Cerebellar cortex (tissue), 1 donor: ENCODE measurements at places on chromosomes 11 and 22.

- DNase-seq: no peak
Observed at GRCh38 chr11:118491041-118491440, 36.2 kb upstream of the TTC36 start.

DNA sequence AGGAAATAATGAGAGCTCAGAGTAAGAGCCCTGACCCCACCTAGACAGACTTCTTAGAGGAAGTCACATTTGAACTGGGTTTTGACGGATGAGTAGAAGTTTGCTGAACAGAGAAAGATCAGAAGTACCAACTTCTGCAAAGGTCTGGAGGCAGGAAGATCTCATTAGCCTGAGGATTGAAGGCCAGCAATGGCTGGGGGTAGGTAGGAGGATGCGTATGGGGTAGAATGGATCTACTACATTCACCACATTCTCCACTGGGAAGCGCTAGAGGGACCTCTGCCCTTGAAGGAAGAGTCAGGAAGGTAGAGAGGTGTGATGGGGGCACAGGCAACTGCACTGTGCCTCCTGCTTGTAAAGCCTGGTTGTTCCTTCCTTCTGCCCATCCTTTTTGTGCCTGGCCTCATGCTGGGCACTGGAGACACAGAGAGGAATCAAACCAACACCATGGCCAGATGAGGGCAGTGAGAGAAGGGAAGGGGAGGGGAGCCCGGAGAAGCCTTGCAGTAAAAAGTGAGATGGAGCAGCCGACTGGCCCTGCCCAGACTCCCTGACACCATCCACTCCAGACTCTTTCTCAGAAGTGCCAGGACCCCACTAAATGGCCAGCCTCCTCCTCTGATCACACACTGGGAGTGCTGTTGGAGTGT lies 4.9 kb downstream of the TPBGL start:
- no peak for DNase-seq

- DNase-seq: peak; percentile 89
Observed at GRCh38 chr11:113873236-113873626, 2.1 kb downstream of the USP28 start.

GRCh38 chr11:115255006-115255762 lies 249.0 kb downstream of the CADM1 start:
- no peak for DNase-seq

- no peak for DNase-seq
Observed at GRCh38 chr22:40271440-40271839, 74.9 kb upstream of the ADSL start.

- DNase-seq: no peak
Observed at GRCh38 chr11:102413497-102413896, 39.1 kb downstream of the TMEM123 start.

- peak; percentile 78 for DNase-seq
Observed at GRCh38 chr11:7321473-7322450, 70.1 kb downstream of the SYT9 start.

- DNase-seq: no peak
Observed at GRCh38 chr11:47175746-47176327, 842 bp downstream of the ARFGAP2 start.

- no peak for DNase-seq
Observed at GRCh38 chr22:44639891-44640617, 62.0 kb upstream of the PRR5 start.

- DNase-seq: no peak
Observed at GRCh38 chr11:128928400-128928799, 14.3 kb downstream of the TP53AIP1 start.

- DNase-seq: no peak
Observed at GRCh38 chr11:6538456-6538855, 41.4 kb downstream of the DNHD1 start.

DNA sequence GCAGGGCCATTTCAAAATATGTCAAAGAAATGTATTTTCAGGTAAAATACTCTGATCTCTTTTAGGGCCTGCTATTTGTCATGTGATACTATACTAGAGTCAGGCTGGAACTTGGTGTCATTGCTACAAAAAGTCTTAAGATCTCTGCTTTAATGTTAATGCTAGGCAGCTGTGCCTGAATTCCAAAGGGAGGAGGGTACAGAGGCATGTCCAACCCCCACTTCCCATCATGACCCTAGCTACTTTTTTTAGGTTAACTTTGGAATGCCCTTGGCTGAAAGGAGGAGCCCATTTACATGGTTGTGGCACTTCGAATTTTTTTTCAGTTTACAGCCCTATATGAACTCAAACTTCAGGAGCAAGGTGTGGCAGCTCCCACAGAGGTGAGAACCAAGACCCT lies 58.1 kb downstream of the OSBP2 start:
- no peak for DNase-seq

DNA sequence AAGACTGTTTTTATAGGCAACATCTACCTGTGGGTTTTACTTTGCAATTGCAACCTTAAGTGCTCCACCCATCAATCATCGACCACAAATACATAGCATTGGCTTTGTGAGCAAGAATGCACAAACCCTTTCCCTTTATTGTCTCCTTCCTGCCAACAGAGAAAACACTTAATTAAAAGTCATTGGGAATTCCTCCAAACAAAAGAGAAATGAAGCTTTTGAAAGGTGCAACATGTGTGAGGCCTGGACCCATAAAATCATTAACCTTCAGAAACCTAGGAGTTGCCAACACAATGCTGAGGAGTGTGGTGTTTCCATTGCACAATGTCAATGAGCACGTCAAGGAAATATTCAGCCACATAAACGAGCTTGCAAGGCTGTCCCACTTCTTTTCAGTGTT lies 223.2 kb downstream of the BLID start:
- DNase-seq: no peak

- no peak for DNase-seq
Observed at GRCh38 chr11:123011510-123011909, 29.9 kb upstream of the BSX start.

- DNase-seq: no peak
Observed at GRCh38 chr11:80722629-80723028, 1281.8 kb upstream of the TENM4 start.

- DNase-seq: no peak
Observed at GRCh38 chr11:45801723-45802315, 3.1 kb upstream of the SLC35C1 start.

- no peak for DNase-seq
Observed at GRCh38 chr22:30423301-30423958, 2.1 kb upstream of the MTFP1 start.

DNA sequence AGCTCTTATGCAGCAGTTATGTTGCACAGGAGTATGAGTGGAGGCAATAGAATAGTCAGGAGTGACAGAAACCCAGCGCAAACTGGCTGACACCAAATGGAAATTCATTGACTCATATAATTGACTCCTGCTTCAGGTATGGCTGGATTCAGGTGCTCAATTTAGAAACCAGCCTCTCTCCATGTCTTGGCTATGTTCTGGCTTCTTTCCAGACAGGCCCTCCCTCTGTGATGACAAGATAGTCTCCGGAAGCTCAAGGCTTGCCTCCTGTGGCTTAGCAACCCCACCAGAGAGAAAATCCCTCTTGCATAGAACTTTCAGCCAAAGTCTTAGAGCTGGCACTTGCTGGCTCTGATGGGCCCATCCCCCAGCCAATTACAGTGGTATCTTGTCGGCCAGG lies 28.1 kb upstream of the MN1 start:
- no peak for DNase-seq

DNA sequence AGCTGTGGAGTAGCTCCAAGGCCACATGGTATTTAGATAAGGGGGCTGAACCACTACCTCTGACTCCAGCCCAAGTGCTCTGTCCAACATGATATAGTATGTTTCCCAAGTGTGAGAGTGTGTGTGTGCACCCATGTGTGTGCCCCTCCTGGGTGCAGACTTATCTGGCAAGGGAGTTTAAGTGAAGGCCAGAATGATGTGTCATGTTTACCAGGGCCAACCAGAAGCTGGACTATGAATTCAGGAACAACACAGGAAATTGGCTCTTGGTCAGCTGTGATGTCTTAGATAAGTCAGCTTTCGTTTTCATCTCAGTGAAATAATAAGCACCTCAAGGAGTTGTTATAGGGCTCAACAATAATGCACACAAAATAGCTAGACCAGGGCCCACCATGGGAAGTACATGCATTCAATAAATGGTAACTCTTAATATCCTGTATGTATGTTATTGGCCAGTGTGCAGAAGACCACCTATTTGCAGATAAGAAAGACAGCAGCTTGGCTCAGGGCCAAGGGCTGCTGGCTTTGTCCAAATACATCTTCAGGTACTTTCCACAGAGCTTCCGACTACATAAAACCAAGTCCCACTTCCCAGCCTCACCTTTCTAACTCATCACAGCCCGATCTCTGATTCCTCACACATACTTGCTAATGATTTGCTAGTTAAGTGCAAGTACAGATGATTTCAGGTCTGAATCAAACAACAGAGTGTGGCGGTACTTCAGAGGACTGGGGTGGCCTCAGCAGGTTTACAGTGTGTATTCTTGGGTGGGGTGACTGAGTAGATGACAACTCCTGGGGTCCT lies 120.9 kb downstream of the ME3 start:
- peak; percentile 18 for DNase-seq

- peak; percentile 4 for DNase-seq
Observed at GRCh38 chr22:25880524-25880923, 138.5 kb downstream of the MYO18B start.

DNA sequence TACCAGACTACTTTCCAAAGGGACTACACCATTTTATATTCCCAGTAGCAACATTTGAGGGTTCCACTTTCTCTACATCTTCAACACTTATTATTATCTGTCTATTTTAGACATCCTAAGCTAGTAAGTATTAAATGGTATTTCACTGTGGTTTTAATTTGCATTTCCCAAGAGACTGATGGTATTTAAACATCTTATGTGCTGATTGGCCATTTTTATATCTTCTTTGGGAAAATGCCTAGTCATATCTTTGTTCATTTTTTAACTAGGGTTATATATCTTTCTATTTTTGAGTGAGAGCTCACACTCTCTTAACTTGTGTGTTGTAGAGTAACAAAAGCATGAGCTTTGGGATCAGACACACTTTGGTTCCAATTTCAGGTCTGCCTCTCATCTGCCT lies 73.7 kb downstream of the PRCP start:
- no peak for DNase-seq

GRCh38 chr11:6531267-6531752 lies 34.2 kb downstream of the DNHD1 start:
- DNase-seq: peak; percentile 79

GRCh38 chr11:35035894-35036408 lies 103.0 kb upstream of the CD44 start:
- DNase-seq: no peak

- no peak for DNase-seq
Observed at GRCh38 chr11:84526250-84526649, 1100.9 kb downstream of the DLG2 start.

- no peak for DNase-seq
Observed at GRCh38 chr11:113279591-113279990, 34.8 kb upstream of the TTC12 start.

DNA sequence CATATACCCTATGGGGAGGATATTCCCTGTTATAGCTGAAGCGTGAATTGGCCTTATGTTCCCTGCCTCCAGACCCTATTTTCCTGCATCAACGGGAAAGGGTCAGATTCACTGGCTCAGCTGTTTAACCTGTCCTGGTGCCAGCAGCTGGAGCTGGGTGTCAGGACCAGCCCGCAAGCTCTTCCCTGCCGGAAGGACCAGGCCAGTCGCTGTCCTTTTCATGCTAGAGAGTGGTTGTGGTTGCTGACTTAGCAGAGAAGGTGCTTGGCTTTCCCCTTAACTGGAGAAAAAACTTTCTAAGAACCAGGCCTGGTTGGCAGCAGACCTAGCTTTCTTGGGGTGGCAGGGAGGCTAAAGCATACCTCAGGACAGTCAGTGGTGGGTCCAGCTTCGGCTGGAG lies 5.2 kb upstream of the SREBF2 start:
- DNase-seq: no peak

DNA sequence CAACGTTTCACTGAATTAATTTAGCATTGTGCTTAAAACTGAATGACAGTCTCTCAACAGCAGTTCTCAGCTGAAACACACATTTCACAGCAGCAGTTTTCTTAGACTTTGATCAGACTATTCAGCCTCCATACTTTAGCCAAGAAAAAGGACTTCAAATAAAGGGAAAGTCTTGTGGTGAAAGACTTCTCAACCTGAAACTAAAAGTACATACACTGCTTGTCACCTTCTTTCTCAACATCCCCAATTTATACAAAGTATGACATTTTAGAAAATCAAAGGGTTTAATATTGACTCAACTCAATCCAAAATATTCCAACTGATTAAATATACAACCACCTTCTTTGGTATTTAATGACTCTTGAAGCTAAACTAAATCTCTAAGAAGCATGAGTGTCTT lies 419.0 kb downstream of the LRRC4C start:
- no peak for DNase-seq

DNA sequence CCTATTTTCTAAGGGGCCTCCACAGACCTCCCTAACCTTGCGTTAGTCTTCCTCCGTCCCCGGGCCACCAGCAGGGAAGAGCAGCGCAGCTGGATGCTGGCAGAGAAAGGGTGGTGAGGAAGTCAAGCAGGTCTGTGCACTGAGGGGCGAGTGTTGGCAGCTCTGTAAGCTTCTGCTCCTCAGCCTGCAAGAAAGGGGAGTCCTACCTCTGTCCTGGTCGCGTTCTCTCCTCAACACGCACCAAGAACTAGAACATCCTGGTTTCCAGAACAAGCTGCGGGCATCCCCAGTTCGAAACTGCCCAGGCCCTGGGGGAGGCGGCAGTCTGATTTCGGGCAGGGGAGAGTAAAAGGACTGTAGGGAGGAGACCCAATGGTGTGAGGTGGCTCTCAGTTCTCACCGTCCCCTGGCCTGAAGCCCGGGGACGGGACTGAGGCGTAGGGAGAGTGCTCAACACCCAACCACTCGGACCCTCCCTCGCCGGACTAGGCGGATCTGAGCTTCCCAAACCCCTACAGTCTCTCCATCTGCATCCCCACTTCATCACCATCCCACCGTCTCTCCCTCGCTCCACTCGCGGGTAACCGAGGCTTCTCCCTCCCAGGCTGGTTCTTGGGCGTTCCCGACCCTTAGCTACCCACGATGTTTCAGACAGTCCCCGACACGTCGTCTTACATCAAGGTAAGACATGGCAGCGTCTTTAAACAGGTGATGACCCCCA lies 7.7 kb upstream of the FLI1 start:
- no peak for DNase-seq

DNA sequence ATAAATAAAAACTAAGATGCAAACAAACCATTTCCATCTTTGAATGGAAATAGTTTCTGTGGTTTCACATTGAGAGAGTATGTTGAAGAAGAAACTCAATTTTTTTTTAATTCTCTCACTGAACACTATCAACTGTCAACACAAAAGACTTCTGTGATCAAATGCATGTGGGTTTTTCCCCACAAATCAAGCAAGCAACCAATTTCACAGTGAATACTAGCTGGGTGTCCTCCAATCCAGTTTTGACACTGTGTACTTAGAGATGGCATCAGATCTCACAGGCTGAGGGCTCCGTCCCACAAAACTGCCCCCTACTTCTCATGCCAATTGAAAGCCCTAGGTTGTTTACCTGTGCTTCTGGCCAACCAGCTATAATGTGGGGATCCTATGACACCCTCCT lies 34.5 kb downstream of the CTSC start:
- no peak for DNase-seq

GRCh38 chr11:2342981-2343380 lies 34.1 kb upstream of the CD81 start:
- DNase-seq: no peak
